ENCODE measurements at places on chromosomes 12 and 14.

- no peak for DNase-seq
Measured at GRCh38 chr14:99879401-99880295, 86.4 kb downstream of the EML1 start.

- DNase-seq = no peak
Measured at GRCh38 chr12:94684416-94685142, 34.2 kb upstream of the TMCC3 start.

GRCh38 chr12:76531056-76531455, 28.5 kb downstream of the OSBPL8 start:
- no peak for DNase-seq

DNA sequence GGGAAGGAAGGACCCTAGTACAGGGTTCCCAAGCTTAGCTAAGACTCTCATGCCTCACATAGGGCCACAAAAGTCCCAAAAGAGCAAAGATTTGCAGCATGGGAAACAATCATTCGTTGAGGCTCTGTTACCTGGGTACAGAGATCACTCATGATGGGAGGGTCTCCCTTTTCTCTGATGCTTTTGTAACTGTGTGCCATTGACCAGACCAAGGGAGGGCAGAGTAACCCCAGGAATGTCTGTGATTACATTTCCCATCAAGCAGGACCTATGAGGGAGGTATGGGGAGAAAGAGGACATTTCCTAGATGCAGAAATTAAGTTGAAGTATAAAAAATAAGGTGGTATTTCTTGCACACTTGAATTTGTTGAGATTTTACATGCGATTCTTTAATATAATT, 16.4 kb upstream of the DLGAP5 start:
- DNase-seq = no peak

DNA sequence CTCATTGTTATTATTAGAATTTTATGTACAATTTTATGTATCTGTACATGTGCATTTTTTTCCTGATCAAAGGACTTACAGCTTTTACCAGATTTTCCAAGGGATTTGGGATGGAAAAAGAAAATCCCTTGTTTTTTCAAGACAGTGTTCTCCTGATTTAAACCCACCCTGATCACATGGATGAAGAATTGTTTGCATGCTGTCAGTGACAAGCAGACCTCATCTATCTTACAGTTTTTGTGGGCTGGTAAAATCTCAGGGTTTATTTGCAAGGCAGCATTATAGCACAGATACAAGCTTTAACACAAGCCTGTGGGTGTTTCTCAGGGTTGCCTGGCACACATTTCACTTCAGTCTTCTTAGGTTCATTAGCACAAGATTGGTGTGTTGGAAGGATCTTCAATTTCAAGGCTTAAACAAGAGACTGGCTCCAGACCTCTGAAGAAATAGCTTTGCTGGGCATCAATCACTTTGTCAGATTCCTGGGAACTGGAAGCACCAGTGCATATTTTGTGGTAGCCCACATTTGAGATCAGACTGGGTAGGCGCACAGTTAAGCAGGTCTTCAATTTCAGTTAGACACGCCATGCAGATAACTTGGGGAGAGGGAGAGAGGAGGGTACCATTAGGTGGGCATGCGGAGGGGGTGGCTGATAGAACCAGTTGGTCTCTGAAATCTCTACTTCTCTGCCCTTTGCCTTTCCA, 118.0 kb downstream of the TBX5 start:
- no peak for DNase-seq

Measured in central memory CD8-positive, alpha-beta T cell (primary cell).